ENCODE measurements at places on chromosomes 12 and 14. TPM values are rescaled to one million over a fixed set of nuclear protein-coding genes. Genes with fewer than 3 reads are reported as not detected.

PPP1R36 gene
- not detected for total RNA-seq

LTB4R2 gene
- 2.2 TPM for total RNA-seq

LYSET gene
- total RNA-seq: 13.5 TPM

PSEN1 gene
- total RNA-seq: 85.8 TPM

Measured in parietal lobe (tissue), 2 donors.